Left hindlimb (tissue), 1 donor: ENCODE measurements at places on chromosomes 11 and 22.

DNA sequence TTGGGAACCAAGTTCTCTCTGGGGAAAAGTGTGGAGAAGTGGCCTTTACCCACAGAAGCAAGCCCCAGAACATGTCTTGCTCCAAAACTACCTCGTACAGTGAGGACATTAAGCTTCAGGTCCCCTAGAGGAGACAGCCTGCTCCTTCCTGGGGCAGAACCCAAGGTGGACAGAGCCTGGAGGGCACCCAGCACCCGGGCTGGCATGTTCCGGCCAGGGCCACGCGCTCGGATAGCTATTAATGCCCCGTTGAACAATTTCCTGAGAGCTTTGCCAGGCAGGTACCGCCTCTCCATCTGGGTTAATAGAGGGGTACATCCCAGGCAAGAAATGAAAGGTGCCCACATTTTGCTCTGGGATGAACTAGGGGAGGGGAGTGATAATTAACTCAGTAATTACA is 169.0 kb upstream of the GRK3 start:
- DNase-seq: no peak

DNA sequence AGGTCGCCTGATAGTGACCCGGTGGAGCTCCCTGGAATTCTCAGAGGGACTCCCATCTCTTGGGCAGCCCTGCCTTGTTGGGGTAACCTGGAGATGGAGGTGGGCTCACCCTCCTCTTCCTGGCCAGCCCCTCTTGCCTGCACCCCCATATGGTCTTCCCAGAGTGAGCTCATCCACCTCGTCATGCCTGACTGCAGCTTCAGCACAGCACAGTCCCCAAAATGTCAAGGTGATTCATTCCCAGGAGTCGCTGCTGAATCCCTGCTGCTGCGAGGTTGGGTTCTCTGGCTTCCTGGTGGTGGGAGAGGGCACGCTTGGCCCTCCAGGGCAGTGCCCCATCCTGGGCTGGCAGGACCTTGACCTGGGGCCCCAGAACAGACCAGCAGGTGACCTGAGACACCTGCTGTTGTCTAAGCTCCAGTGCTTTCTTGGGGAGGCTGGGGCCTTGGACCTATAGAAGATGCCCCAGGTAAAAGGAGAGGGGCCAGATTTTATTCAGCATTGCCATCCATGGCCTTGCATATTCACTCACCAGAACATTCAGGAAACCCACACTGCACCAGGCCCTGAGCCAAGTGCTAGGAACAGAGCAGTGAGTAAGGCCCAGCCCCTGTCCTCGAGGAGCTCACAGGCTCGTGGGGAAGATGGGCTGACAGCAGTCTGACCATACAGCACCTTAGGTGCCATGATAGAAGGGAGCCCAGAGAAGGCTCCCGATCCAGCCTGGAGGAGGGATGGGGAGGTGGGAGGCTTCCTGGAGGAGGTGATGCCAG is 72.9 kb downstream of the CACNA1I start:
- DNase-seq: no peak

DNA sequence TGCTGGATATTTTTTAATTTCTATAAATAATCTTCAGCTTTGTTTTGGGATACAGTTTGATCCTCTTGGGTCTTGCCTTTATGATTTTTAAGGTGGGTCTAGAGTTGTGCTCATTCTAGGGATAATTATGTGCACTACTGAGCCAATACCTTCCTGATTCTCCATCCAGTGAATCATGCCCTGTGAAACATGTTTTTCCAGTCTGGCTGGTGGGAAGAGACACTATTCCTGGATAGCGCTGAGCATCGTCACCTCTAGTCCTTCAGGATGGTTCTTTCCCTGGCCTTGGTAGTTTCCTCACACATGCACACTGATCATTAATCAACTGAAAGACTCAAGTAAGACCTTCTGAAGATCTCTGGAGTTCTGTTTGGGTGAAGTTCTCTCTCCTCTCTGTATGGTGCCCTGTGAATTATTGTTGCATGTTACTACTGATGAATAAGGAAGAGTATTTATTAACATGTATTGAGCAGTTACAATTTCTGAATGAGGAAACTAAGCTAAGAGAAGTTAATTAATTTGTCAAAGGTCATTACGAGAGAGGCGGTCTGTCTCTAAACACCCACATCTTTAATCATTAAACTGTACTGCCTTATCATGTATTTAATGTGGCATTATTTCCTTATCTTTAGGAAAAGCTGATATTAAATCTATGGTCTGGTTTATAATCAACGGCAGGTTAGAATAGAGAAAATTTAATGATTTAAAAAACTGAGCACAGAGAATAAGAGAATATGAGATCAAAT is 39.1 kb upstream of the LIPT2 start:
- DNase-seq: no peak

- peak; percentile 100 for DNase-seq
Observed at GRCh38 chr11:57667736-57668433, at the start of gene ZDHHC5. Gene ZDHHC5, plus strand, starts transcription at chr11:57668114. Its CDS starts 4,977 bp downstream, at chr11:57673091.

DNA sequence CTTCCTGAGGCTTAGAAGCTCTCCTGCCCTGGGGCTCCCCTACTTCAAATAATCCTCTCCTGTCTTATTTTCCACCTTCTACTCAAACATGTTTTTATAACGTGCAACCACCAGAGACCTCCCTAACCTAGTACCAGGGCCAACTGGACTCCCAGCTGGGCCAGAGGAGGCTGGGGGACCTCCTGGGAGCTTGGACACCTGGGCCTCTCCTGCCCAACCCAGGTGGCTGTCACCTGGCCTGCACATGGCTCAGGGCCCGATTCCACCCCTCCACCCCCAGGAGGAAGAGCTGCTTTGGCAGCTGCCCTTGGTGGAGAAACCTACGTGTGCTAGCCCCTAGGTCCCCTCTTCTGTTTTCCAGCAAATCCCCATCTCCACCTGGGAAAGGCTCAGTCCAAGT is 105.2 kb downstream of the ABTB2 start:
- no peak for DNase-seq

DNA sequence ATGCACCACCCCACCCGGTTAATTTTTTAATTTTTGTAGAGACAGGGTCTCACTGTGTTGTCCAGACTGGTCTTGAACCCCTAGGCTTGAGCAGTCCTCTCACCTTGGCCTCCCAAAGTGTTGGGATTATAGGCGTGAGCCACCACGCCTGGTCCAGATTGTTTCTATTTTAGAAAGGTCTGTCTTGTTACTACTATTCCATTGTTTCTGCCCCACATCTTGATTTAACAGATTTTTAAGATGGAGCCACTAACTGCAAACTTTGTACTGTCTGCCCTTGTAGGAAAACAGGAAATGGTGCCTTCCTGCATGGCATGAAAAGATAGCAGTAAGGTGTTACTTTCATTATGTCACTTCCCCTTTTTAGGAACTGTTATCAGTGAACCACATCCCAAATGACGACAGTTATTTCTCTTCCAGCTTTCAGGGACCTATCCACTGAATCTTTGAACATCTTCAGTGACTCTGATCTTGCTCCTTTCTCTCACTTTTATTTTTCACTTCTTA is 23.2 kb downstream of the TAF1D start:
- DNase-seq: no peak

GRCh38 chr22:22099194-22099486 is 116.6 kb upstream of the TOP3B start:
- no peak for DNase-seq

GRCh38 chr11:118281284-118281683 is 17.2 kb upstream of the MPZL2 start:
- no peak for DNase-seq

GRCh38 chr11:12617632-12618031 is 56.6 kb upstream of the TEAD1 start:
- no peak for DNase-seq

- DNase-seq: peak; percentile 95
Observed at GRCh38 chr11:85664615-85665481, at the start of gene CREBZF. Gene CREBZF, minus strand, starts transcription at chr11:85665129. Its CDS starts 254 bp downstream, at chr11:85664875.

GRCh38 chr22:44745853-44746789 is 6.3 kb upstream of the ARHGAP8 start:
- DNase-seq: no peak

- no peak for DNase-seq
Observed at GRCh38 chr11:106904826-106905225, 113.5 kb downstream of the GUCY1A2 start.

- no peak for DNase-seq
Observed at GRCh38 chr22:10780281-10780680, 4747.7 kb upstream of the OR11H1 start.

DNA sequence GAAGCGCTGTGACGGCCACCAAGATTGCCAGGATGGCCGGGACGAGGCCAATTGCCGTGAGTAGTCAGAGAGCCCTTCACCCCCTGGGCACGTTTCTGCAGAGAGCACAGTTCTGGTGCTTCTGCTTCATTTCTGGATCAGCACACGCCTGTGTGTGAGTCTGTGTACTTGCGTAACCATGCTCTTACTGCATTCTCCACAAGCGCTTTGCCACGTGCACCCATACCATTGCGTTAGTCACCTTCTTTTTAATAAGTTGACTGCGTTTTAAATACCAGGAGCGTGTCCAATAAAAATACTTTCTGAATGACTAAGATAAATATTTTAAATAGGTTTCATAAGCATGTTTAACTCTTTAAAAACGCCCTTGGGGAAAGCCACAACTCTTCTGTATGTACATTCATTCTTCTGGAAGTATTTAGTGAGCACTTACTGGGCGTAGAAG is 143.0 kb upstream of the SORL1-AS1 start:
- no peak for DNase-seq

- DNase-seq: no peak
Observed at GRCh38 chr22:38748487-38749136, 7.2 kb downstream of the SUN2 start.

DNA sequence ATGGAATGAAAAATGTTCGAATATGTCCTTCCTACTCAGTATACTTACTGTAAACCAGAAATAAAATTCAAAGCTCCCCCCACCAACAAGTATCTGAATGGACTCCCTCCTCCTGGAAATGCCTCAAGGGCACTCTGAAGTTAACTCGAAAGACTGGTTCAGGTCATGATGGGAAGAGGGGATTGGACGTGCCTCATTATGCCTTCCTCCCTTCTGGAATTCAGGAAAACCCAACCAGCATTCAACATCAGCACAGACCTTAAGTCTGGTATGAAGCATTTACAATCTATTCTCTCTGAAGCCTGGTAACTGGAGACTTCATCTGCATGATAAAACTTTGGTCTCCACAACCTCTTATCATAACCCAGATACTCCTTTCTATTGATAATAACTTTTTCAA is 428.3 kb upstream of the RAG2 start:
- DNase-seq: no peak

DNA sequence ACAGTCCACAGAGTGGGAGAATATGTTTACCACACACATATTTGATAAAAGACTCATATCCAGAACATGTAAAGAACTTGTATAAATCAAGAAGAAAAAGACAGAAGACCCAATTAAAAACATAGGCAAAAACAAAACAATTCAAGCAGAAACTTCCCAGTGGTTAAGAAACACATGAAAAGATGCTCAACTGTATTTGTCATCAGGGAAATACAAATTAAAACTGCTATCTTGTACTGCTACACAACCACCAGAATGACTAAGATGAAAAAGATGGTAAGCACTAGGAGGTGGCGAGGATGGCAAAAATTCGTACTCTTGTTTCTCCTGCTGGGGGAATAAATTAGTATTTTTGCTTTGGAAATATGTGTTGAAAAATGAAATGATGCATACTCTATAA is 192.3 kb upstream of the C11orf87 start:
- DNase-seq: no peak

DNA sequence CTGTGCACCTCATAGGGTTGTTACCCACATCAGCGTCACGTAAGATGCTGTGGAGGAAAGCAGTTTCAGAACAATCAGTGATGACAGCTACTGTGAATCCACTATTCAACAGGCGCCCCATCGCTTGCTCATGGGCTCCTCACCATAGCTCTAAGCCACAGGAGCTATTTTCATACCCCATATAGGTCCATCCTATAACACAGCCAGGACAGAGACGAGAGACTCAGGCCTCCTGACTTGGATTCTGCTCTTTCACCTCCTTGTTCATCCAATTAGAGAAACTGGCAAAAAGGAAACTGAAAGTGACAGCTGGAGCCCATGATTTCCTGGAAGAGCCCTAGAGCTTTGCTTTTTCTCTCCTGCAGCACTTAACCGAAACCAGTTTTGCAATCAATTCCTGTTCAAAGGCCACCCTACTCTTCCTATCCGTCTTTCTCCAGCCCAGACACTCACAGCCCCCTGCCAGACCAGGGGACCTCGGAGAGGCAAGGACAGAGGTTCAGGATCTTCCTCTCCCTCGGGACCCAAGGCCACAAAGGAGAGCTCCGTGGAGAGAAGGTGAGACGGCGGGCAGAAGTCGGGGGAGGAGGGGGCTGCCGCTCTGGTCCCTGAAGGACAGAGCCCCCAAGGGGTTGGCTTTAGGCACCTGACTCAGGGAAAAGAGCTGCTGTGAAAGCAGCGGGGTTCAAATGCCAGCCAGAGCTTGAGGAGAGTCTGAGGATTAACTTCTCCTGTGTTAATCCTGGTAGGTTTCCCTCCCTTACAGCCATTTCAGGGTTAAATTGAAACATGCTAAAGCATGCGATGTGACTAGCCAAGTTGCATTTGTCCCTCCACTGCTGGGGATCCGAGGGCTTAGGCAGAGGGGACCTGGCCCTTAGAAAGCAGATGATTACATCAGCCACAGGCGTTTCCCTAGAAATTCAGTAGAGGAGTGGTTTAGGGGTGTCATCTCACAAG is at the start of gene APOL6:
Gene APOL6 (plus strand): TSS at position 381 of the 960 bp plus-strand sequence. CDS start 7,980 bp downstream, outside the sequence.
- no peak for DNase-seq

- DNase-seq: peak; percentile 83
Observed at GRCh38 chr11:46361283-46362155, 14.3 kb downstream of the DGKZ start.

DNA sequence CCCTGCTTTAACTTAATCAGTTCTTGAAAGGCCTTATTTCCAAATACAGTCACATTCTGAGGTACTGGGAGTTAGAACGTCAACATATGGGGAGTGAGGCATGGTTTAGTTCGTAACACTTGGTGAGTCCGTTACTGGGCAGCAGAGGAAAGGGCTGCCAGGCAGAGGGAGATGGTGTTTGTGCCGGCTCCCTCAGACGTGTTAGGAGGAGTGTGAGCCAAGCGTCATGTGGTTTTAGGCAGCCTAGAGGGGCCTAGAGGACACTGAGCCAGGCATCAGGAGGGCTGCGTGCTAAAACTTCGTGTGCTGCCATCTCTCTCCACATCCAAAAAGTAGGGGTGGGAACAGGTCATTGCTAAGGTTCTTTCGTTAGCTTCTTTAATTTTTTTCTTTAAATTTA is 10.2 kb downstream of the BCR start:
- DNase-seq: no peak

GRCh38 chr11:109123816-109124787 is 297.9 kb upstream of the C11orf87 start:
- no peak for DNase-seq

DNA sequence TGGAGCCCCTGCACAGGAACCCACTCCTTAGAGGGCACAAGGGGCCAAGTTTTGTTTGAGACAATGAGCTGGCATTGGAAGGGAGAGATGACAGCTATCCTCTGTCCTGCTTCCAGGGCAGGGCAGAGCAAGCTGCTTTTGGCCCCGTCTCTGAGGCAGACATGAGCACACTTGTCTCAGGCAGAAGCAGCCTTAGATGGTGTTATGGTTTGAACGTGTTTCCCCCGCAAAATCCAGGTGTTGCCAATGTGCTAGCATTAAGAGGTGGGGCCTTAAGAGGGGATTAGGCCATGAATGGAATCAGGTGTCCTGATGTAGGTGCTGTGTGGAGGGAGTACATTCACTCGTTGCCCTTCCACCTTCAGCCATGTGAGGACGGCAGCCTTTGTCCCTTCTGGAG is 2.5 kb downstream of the TP53AIP1 start:
- DNase-seq: no peak
